ENCODE measurements at places on chromosomes 11 and 22. TPM values are rescaled to one million over a fixed set of nuclear protein-coding genes. Genes with fewer than 3 reads are reported as not detected.

- no peak for DNase-seq
These were observed 15.9 kb downstream of the RFPL1 start for GRCh38 chr22:29454276-29454675.

GRCh38 chr11:64817476-64817875, 7.1 kb upstream of the MEN1 start:
- DNase-seq, result no peak

GRCh38 chr11:73996161-73996747, 12.6 kb downstream of the UCP3 start:
- DNase-seq, result peak; percentile 16

DNA sequence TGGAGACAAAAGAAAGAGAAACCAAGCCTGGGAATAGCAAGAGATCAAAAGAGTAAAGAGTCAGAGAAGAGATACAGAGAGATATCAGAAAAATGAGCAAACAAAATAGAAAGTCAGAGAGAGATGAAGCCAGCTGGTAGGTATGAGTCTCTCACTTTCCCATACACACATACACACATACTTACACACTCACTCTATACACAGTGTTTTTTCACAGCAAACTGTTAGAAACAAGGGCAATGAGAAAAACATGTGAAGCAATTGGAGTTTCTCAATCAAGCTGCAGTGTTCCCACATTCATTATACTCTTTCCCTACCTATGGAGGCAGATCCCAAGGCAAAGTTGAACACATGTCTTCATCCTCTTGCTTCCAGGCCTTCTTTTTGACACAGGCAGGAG, 2.6 kb upstream of the NLRP10 start:
- DNase-seq, result no peak

Gene PRR5
- total RNA-seq, result 29.2 TPM

DNA sequence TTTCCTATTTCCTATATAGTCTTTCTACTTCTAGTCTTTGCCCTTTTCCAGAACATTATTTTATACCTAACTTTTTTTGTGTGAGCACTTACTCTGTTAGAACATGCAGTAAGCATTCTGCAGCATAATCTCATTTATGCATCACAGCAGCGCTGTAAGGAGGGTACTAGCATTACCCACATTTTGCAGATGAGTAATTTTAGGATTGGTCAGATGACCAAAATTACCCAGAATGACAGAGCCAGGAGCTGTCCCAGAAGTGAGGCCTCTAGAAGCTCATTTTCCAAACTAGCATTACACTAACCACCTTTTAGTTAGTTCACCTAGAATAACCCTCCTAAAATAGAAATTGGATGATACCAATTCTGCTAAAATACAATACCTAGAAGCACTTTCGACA, 47.1 kb upstream of the ARHGAP32 start:
- DNase-seq, result no peak

GRCh38 chr11:48044577-48044976, 64.2 kb downstream of the PTPRJ start:
- no peak for DNase-seq

Gene MAPK11
- total RNA-seq, result 15.1 TPM

GRCh38 chr11:135035282-135035681, 623.2 kb upstream of the B3GAT1 start:
- no peak for DNase-seq

- DNase-seq, result peak; percentile 22
These were observed 54.9 kb downstream of the LINC01488 start for GRCh38 chr11:69536406-69536805.

DNA sequence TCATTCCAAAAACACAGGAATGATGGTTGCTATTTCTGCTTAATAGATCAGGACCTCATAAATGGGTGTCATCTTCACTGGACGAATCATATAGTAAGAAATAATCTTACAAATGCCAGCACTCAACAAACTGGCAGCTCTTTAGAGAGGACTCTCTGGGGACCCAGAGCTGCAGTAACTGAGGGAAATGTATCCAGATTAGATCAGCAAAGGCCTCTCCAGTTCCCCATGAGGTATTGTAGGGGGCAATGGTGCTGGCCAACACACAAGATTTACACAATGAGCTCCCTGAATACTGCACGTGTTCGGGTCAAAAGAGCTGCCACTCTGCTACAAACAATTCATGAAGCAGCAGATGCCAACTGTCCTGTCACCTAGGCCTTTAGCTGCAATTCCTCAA, 110.2 kb downstream of the RBFOX2 start:
- no peak for DNase-seq

GRCh38 chr11:2386591-2386990, 9.5 kb downstream of the CD81 start:
- no peak for DNase-seq

DNA sequence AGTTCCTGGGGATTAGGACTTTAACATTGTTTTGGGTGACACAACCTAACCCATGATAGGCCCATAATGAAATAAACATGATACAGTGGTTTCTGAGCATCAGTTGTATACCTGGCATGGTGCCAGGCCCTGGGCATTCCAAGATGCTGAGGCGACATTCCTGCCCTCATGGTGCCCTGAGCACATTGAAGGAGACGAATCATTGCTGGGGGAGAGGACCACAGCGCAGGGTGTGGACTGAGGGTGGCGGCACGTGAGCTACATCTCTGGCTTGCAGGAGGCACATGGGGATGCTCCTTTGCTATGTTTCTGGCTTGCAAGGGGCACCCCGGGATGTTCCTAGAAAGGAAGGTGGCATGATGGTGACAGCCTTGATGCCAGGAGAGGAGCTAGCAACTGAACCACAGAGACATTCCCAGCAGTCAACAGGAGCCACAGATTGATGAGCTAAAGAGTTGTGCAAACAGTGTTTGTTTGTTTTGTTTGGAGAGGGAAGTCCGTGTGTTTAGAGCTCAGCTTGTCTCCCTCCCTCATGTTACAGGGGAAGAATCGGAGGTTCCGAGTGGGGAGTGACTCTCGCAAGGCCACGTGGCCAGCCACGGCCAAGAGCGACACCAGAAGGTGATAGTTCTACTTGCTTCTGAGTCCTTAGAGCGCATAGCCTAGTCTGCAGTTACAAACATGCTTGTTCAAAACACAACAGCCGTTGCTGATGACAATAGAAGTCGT, 106.4 kb downstream of the MIAT start:
- no peak for DNase-seq

DNA sequence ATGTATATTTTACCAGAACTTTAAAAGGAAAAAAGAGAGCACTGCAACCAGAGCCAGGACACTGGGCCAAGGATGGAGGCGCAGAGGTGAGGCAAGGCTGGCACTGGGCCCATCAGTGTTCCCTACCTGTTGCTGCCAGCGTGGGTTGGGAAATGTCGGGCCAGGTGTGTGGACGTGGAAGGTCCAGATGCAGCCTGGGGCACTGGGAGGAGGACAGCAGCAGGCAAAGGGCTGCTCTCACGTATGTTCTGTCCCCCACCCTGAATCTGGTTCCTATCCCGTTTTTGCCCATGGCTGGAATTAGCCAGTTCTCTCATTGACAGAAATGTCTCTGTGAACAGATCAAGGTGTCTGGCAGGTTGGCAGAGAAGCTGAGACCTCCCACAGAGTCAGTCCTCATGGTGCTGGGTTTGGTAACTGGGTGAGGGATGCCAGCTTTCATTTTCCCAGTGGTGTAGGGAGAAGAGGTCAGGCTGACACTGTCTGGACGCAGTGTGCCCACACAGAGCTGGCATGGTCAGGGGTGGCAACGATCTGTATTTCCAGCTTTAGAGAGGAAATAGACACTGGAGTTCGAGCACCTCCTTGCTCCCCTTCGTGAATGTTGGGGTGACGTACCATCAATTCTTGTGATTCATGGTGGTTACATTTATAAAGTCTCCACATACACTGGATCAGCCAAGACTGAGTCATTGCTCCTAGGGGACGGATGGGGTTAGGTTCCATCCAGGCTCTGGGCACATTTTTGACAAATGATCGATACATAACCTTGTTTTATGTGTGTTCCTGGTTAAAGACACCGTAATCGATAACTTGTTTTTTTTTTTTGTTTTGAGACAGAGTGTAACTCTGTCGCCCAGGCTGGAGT, 4.3 kb upstream of the PNPLA3 start:
- DNase-seq, result no peak

Gene SEPTIN3
- total RNA-seq, result 0.14 TPM

GRCh38 chr11:75011872-75012271, 23.1 kb downstream of the NEU3 start:
- no peak for DNase-seq

DNA sequence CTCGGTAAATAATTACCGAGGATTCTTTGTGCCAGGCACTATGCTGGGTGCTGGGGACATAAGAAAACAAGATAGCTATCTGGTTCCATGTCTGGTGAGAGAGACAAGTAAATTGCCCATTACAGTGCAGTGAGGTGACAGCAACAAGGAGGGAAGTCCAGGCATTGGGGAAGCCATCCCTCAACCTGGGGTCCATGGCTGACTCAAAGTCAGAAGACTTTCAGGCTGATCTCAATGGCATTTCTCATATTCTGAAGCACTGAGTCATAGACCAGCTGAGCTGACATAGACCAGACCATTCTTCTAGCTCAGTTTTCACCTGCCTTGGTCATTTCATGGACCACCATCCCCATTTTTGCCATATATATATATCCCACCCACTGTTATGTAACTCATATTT, 158.8 kb downstream of the TTC17 start:
- DNase-seq, result no peak

DNA sequence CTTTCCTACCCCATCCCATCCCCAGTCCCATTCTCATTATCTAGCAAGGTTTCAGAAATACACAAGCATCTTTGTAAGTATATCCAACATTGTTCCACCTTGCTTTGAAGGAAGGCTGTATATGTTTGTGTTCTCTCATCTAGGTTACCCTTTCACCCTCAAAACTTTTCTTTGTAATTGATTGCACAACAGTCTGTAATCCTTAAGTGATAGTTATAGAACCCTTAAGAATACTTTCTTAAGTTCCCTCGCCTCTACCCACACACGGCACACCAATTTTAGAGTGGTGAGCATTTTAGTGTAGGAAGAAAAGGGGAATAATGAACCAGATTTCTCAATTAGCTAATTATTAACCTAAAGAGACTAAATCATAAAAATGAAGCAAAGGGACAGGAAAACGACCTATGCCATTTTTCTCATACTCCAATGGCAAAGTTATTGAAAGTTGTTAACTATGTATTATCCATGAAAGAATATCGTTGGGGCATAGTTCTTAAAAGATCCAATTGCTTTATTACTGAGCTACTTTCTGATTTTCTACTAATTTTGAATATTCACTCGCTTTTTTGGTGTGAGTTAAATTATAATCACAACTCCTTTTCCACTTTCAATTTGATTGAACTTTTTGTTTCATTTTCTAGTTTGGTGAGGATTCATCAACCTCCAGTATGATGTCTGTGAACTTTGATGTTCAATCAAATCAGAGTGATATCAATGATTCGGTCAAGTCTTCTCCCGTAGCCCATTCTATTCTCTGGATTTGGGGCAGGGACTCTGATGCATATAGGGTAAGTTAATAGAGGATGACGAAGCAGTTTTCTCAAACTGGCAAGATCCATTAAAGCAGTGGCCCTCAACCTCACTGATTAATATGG, 44.9 kb downstream of the TTC17 start:
- no peak for DNase-seq

DNA sequence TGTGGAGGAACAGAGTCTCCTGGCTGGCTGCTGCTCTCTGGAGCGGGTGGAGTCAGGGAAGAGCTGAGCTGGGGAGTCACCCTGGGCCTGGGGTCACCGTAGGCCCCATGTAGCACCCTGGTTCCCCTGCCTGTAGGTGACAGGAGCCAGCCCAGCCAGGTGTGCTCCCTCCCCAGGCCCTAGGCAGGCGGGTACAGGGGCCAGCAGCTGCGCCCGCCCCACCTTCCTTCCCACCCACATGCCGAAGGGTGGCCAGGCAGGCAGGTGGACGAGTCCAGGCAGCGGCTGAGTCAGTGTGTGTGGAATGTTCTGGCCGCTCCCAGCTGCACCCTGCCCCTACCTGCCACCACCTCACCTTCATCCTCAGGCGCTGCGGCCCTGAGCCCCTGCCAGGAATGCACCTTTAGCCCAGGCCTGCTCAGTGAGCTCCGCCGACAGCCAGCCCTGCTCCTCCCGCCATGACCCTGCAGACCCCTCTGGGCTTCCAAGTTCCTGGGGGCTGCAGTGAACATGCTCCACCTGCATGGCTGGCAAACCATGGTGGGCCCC, 654 bp upstream of the SYT8 start:
- no peak for DNase-seq

Gene ARVCF
- total RNA-seq, result 3.7 TPM

DNA sequence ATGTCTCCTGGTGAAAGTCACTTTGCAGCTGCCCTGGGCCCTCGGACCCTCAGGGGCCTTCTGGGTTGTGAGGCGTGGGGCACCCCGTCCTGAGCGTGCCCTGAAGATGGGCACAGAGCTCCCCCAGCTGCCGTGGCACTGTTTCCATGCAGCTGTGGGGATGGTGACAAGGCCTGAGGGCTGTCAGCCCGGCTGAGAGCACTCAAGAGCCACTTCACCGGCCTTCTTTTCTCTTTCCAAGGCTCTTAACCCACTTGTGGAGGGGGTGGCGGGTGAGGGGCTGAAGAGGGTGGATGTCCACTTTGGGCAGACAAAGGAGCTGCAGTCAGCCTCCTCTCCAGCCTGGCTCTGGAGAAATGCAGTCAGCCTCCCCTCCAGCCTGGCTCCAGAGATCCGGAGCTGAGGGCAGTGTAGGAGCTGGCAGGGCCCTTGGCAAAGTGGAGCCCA, 239.5 kb downstream of the ST3GAL4 start:
- DNase-seq, result no peak

- no peak for DNase-seq
These were observed 91.9 kb upstream of the BID start for GRCh38 chr22:17866127-17866526.

Gene SCUBE2
- total RNA-seq, result 0.40 TPM

Gene OR51B2
- not detected for total RNA-seq

Gene UBQLN3
- total RNA-seq, result not detected

Gene ELFN2
- 0.40 TPM for total RNA-seq

GRCh38 chr22:41096841-41097240, 4.4 kb downstream of the EP300 start:
- no peak for DNase-seq

- DNase-seq, result no peak
These were observed 250.7 kb downstream of the FAT3 start for GRCh38 chr11:92475316-92475715.

GRCh38 chr11:101428918-101429317, 154.9 kb downstream of the TRPC6 start:
- no peak for DNase-seq

DNA sequence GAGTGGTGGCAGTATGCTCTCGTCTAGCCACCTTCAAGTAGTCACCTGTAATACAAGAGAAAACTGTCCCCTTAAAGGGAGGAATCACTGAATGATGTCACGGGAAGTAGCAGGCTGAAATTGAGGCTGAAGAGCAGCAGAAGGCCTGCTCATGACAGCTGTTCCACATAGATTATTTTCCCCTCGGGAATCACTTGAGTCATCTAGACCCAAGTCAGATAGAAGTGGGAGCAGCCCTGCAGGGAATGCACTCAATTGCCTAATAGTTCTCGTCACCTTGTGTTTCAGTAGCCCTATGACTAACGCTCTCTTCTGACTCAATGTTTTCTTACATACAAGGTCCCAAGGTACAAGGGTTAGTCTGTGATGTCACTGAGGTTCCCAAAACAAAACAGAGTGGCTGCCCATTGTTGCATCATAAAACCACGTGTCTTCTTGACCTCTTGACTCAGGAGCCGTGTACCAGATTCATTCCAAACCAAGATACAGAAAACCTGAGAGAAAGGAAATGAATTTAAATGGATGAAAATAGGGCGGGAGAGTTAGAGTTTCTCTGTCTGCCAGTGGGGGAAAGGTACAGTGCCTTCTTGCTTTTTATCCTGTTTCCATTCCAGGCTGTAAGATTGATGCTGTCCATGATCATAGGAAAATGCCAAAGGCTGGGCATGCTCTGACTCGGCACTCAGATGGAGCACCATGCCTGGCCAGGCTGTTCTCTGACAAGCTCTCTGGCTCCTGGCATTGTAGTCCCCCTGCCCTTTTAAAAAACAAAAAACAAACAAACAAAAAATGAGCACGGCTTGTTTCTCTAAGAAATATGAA, 21.6 kb upstream of the C11orf96 start:
- DNase-seq, result peak; percentile 83

Gene USH1C
- total RNA-seq, result not detected
